Lower lobe of right lung (tissue), 2 donors: ENCODE measurements at places on chromosomes 12 and 14. TPM values are rescaled to one million over a fixed set of nuclear protein-coding genes. Genes with fewer than 3 reads are reported as not detected.

DNA sequence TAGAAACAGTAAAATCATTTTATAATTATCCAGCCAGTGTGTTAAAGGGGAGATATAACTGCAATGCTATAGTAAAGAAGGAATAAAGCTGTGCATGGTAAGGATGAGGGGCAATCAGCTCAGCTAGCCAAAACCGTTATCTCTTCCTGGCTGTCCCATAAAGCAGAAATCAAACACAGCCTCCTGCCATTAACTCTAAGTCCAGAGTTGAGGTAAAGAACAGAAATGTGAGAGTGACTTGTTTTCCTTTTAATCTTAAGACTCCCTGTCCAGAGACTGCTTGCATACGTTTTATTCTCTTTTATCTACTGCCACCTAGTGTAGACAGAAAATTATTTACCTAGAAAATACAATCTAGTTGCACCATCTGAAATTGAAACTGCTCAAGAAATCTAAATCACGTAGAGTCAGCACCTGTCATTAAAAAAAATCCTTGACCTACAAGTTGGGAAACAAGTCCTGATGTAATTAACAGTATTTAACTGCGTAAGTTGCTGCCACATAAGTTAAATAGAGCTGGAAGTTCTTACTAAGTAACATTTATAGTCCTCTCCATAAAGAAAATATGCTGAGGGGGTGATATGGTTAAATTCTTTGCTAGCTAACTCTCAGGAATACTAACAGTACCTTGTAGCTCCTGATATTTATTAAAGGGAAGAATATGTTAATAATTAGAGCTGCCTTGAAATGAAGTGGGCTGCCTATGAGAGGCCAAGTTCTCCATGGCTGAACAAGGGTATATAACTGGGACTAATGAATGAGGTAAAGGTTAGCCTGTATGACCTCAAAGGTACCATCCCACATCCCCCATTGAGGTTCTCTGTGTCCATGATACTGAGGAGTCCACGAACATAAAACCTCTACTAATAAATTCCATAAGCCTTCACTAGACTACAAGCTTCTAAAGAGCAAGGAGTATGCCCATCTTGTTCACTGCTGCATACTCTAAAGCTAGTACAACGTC is 62.7 kb downstream of the GALNT4 start:
- DNase-seq, result no peak

DNA sequence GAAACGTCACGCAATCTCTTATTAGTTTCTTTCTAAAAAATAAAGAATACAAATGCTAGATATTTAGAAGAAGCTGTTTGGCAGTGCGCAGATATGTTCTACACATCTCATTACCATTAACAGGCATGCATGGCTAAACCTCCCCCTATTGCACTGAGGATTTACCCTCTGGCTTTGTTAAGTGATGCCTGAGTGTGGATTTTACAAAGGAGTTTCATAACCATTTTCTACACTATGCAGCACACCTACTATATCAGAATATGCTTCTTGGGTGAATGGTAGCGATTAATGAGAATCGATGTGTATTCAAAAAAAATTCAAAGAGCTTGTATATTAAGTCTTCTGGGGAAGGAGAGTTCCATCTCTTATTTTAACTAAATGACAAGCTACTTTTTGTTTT is 1.1 kb upstream of the RMST start:
- no peak for DNase-seq

GRCh38 chr12:75483431-75483830 is 2.9 kb downstream of the GLIPR1 start:
- no peak for DNase-seq

- peak; percentile 56 for DNase-seq
These were observed 764 bp upstream of the SPTB start for GRCh38 chr14:64880221-64881121.

DNA sequence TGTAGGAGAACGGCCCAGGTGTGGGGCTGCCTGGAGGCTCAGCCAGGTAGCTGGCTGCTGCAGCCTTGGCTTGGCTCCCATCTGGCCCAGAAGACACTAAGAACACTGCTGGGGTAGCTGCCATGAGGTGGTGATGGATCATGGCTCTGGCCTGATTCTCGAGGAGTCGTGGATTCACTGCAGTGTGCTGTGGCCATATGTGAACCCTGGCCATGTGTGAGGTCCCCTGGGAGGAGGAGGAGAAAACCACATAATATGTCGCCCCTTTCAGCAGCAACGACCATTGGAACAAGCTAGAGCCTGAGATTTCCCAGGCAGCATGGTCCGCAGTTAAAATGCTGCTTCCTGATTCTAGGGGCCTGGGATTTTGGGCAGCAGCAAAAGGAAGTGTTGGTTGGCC is 4.0 kb upstream of the PRMT8 start:
- no peak for DNase-seq

- no peak for DNase-seq
These were observed 19.6 kb downstream of the HCFC2 start for GRCh38 chr12:104083769-104084475.

- no peak for DNase-seq
These were observed 231.7 kb upstream of the PRKD1 start for GRCh38 chr14:30159374-30159773.

DNA sequence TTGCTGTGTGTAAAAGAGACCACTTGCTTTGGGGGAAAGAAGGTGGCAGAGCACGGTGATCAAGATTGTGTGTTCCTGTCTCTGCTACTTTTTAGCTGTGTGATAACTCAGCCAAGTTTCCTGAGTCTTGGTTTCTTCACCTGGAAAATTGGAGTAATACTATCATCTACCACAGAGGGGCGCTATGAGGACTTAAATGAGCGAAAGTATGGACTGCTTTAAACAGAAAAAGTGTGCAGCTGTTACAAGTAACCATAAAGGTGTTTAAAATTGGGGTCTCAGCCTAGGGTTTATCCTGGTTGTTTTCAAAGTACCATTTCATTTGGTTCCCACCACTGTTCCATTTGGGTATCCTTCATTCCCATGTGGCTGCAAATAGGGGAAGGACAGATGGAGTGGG is 65.9 kb upstream of the WSCD2 start:
- no peak for DNase-seq

DNA sequence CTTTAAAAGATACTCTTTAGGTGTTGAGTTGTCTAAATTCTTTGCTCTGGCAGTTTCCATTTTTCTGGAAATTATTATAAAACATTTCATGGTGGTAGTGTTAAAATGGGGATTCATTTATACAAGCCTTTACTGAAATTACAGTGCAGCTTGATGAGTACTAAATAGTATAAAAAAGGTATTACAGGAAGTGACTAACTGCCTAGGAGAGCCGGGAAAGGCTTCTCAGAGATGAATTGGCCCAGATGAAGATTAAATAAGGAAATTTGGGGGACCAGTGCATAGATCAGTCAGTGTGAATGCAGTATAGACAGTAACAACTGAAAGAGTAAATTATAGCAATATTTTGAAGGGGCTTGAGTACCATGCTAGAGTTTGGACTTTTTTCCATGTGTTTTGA is 7.5 kb downstream of the PSMA6 start:
- no peak for DNase-seq

GRCh38 chr12:49646871-49647654 is 23.7 kb downstream of the PRPF40B start:
- DNase-seq, result no peak

- DNase-seq, result no peak
These were observed 107.9 kb upstream of the BCL2L14 start for GRCh38 chr12:11962860-11963259.

- DNase-seq, result no peak
These were observed 257.4 kb downstream of the ZFP36L1 start for GRCh38 chr14:68535404-68536017.

- DNase-seq, result no peak
These were observed 23.9 kb downstream of the L2HGDH start for GRCh38 chr14:50288146-50288545.

DNA sequence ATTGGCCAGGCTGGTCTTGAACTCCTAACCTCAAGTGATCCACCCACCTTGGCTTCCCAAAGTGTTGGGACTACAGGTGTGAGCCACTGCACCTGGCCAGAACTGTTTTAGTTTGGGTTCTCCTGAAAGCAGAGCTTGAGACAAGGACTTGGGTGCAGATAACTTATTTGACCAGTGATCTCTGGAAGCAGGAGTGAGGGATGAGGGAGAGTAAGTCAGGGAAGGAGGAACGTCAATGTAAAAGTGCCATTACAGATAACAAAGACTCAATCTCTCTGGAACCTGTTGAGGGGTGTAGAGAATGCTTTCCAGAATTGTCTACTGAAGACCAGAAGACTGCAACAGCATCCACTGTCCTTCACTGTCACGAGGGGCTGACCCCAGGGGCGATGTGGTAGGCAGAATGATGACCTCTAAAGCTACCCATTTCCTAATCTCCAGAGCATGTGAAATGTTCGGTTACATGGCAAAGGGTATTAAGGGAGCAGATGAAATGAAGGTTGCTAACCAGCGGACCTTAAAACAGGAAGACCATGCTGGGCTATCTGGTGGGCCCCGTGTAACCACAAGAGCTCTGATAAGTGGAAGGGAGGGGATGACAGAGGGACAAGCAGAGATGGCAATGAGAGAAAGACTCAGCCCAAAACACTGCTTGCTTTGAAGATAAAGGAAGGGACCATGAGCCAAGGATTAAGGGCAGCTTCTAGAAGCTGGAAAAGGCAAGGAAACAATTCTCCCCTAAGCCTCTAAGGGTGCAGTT is 207.8 kb downstream of the RBM19 start:
- DNase-seq, result no peak

GRCh38 chr14:99119554-99120525 is 152.2 kb downstream of the BCL11B start:
- DNase-seq, result no peak

DNA sequence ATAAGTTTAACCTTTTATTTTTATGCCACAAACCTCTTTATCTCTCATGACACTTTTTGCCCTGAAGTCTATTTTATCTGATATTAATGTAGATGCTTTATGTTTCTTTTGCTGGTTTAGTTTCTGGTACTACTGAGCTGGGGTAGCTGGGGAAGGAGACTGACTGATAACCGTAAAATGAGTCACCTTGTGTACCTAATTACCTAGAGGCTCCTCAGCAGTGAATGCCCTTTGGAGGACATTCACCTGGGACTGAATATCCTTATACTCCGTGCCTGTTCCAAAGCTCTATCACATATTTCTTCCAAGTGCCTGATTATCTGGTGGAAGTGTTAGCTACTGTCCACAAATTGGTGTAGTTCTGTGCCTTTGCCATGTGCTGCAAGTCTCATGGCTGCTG is 13.9 kb downstream of the ATL1 start:
- no peak for DNase-seq

DNA sequence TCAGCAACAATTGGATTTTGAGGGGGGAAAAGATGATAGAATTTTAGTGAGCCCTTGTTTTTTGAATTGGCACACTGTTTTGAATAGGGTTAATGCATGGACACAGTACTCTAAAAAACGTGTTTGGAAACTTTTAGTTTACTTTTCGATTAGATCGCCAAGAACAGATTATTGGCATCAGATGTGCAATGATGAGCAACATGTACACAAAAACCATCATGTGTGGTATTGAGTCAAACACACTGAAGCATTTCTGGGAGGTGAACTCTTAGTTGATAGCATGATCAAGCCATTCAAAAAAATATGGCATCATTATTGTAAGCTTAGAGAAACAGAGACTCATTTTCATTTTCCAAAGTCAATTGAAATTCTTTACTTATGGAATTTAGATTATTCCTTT is 329.2 kb downstream of the ADAMTS20 start:
- DNase-seq, result no peak

- no peak for DNase-seq
These were observed 466.5 kb downstream of the FSCB start for GRCh38 chr14:44040561-44040960.

- DNase-seq, result no peak
These were observed 389.6 kb downstream of the PAWR start for GRCh38 chr12:79301181-79301580.

DNA sequence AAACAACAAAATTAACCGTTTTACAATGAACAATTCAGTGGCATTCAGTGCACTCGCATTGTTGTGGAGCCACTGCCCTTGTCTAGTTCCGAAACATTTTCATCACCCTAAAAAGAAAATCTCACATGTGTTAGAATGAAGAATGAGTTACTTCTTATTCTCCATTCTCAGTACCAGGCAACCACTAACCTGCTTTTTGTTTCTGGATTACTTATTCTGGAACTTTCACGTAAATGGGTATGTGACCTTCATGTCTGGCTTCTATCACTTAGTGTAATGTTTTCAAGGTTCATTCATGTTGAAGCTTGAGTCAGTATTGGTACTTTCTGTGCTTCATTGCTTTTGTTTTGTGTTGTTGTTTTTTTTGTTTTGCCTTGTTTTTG is 15.6 kb downstream of the RCOR1 start:
- DNase-seq, result no peak

DNA sequence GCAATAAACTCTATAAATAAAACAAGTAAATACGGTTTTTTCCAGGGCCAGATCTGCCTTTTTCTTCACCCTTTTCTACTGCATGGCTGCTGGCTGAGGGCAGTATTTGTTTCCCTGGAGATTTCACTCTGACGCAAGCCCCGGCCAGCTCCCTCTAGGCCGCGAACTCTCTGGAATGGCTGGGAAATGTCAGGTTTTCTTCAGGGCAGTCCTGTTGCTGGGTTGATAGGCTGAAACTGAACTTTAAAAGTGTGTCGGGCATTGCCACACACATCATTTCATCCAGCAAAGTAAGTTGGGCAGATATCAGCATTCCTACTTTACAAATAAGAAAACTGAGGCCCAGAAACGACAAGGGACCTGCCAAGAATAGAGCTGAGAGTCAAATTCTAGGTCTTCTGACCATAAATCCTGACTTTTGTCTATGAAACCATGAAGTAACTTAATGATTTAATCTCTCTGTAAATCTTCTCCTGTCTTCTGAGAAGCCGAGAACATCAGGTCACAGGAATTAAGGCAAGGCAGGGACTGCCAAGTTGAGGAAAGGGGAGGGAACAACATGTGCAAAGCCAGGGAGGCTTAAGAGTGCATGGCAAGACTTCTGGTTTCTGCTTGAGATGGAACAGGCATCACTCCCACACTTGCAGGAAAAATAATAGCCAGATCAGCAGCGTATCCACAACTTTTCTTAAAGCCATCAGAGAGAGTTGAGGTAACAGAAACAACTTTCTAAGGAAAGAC is 205.0 kb upstream of the CCDC196 start:
- no peak for DNase-seq

DNA sequence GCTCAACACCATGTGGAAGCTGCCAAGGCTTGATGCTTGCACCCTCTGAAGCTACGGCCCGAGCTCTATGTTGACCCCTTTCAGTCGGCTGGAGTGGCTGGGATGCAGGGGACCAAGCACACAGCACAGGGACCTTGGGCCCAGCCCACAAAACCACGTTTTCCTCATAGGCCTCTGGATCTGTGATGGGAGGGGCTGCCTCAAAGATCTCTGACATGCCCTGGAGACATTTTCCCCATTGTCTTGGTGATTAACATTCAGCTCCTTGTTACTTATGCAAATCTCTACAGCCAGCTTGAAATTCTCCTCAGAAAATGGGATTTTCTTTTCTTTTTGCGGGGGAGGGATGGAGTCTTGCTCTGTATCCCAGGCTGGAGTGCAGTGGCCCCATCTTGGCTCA is 46.3 kb downstream of the MON2 start:
- no peak for DNase-seq

The MTERF2 gene
- total RNA-seq, result 13.6 TPM

The ALKBH2 gene
- total RNA-seq, result 9.6 TPM

The PTCSC3 gene
- total RNA-seq, result 1.5 TPM

The RBM25 gene
- total RNA-seq, result 56.1 TPM

The PRB2 gene
- total RNA-seq, result not detected
